Adipocyte (in vitro differentiated cells): ENCODE measurements at places on chromosomes 4 and X.
A peak's percentile ranks its signal among the peaks of the same experiment; 100 is the strongest.

GRCh38 chr4:52592287-52592686 lies 66.8 kb downstream of the USP46 start:
- DNase-seq: no peak

DNA sequence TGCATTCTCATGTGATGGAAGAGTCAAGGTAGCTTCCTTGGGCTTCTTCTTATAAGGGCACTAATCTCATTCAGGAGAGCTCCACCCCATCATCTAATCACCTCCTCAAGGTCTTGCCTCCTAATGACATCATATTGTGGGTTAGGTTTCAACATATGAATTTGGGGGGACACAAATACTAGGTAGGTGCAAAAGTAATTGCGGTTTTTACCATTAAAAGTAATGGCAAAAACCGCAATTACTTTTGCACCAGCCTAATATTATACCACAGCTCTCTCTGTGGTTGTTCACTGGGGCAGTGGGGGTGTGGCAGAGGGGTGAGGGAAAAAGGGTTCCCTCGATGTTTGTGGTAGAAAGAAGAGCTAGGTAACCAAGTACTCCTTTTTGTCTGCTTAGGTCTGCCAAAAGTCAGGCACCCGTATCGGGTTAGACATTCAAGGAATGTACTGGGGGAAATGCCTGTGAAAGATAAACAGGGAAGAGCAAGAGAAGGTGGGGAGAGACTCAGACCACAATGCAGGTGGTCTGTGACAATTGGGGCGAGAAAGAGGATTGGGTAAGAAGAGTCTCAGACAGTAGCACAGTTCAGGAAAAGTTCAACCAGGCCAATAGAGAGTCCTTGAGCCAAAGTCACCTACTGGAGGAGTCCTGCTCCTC lies 78.9 kb upstream of the MTM1 start:
- no peak for DNase-seq

- DNase-seq: no peak
These were observed 63.1 kb downstream of the RTL9 start for GRCh38 chrX:110421500-110422455.

- DNase-seq: no peak
These were observed 70.0 kb downstream of the MGST2 start for GRCh38 chr4:139735381-139736273.

DNA sequence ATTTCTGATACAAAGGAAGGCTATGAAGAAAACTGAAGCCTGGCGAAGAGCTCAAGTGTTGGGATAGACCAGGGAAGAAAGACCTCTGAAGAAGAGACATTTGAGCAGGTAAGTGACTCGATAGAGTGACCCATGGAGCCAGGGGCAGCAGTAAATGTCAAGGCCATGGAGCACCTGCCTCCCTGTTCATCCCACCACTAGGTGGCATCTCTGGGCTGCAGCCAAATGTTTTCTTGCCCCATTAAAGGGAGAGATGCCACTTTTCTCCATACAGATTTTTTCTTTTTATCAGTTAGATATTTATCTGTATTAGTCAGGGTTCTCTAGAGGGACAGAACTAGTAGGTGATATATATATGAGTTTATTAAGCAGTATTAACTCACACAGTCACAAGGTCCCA lies 4.9 kb upstream of the ZNF81 start:
- DNase-seq: peak; percentile 36

GRCh38 chr4:77204621-77205020 lies 47.6 kb downstream of the CCNG2 start:
- peak; percentile 5 for DNase-seq

GRCh38 chr4:106830879-106831278 lies 205.2 kb downstream of the DKK2 start:
- peak; percentile 6 for DNase-seq

- no peak for DNase-seq
These were observed 62.2 kb downstream of the HAUS3 start for GRCh38 chr4:2179717-2180116.

GRCh38 chrX:153882086-153882498 lies 3.9 kb downstream of the L1CAM start:
- DNase-seq: no peak

DNA sequence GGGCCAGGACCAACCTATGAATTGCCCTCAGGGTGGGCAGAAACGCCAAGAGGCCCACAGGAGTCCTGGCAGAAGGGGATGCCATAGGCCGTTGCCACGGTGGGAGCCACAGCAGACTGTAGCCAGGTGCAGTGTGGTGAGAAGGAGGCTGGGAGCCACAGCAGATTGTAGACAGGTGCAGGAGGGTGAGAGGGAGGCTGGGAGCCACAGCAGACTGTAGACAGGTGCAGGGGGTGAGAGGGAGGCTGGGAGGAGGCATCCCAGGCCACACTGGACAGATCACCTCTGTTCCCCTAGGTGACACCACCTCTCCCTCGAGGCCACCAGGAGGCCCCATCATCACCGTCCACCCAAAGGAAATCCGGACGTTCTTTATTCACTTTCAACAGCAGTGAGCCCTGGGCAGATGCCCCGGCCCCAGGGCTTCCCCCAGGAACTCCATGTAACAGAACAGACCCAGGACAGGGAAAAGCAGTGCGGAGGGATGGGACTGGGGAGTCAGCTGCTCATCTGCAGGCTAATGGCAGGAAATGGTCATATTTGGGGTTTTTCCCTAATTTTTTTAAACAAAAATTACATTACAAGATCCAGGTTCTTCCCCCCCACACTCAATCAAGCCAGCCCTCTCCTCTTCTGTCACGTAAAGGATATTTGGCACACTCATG lies 19.5 kb upstream of the MRFAP1 start:
- no peak for DNase-seq

DNA sequence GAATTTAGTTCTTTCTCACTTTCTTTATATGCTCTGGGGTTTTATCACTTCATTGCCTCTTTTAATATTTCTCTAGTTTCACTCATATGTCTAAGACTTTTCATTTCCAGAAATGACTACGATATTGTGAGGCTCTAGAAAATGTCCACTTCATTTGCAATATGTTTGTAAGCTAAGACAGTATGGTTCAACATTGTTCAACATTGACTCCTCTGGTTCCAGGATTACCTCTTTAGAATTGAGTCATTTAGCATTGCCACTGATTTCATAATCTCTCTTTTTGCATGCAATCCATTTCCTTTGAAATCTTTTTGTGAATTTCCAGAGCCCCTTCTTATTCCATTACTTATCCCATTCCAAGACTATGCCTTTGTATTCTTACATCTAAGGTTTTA lies 32.3 kb downstream of the BBS12 start:
- DNase-seq: peak; percentile 94

DNA sequence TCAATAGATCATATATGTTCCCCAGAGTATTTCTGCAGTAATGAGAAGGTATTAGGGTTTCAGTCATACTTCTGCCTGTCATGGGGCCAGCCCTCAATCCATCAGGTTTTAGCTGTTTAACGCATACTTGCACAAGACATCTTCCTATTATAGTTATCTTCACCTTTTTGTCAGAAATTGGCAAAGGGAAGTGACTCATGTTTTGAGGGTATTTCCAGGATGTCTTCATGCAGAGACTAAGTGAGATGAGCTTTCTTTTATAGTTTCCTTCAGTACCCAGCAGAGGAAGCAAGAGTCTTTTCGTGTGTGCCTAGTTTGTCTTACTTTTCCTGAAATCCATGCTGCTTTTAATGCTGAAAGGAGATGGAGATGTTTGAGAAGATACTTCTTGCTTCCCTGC lies 9.5 kb downstream of the CSTF2 start:
- DNase-seq: peak; percentile 10

- peak; percentile 45 for DNase-seq
These were observed 39.3 kb upstream of the WNK3 start for GRCh38 chrX:54397113-54397512.

- no peak for DNase-seq
These were observed 886.2 kb downstream of the ARAP2 start for GRCh38 chr4:35358001-35358584.

- no peak for DNase-seq
These were observed 160.2 kb downstream of the MAGEB5 start for GRCh38 chrX:26376037-26376708.

DNA sequence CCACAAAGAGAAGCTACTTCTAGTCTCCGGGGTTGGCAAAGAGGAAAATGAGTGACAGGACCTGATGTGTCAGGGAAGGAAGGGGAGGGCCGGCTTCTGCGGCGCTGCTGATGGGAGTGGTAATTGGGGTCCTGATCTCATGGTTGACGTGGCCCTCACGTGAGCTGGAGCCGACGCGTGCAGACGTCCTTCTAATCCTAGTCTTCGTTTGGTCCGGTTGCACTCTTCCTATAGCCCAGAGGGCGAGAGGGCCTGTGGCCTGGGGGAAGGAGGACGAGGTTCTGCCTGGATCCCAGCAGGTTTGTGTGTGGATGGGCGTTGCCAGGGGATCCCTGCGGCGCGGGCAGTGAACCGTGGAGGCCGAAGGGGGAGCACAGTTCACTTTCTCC lies at the start of gene ARMCX1:
Gene ARMCX1, plus strand, starts transcription at position 186 of the 389 bp plus-strand sequence. CDS start 2,384 bp downstream, outside the sequence.
- peak; percentile 68 for DNase-seq

DNA sequence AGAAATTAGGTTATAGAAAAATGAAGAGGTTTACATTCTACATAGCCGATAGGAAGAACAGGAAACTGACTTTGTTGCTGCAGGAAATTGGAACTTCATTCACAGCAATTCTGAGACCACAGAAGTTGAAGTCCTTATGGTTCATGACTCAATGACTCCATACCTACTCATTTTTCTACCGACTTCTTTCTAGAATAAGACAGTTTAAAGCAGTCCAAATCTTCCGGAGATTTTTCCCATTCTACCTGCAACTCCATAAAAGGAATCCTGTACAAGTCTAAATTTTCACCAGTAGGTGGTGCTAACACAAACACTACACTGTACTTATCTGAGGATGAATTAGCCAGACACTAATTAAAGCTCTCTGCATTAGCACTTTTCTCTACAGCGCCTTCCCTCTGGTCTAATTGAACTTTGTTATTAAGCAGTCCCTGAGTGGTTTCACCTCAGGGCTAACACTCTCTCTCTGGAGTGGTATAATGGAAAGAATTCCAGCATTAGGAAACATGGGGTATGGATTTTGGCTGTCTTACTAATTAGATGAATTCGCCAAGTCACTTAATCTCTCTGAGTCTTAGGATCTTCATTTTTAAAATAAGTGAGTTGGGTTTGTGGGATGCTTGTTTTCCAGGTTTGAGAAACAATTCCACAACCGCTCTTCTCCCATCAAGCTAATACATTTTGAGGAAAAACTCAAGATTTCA lies 167.9 kb downstream of the SMIM20 start:
- peak; percentile 79 for DNase-seq

- peak; percentile 53 for DNase-seq
These were observed 32.1 kb upstream of the GLRA2 start for GRCh38 chrX:14497184-14497666.

- DNase-seq: peak; percentile 19
These were observed 85.0 kb upstream of the FAM241A start for GRCh38 chr4:112060212-112060611.

DNA sequence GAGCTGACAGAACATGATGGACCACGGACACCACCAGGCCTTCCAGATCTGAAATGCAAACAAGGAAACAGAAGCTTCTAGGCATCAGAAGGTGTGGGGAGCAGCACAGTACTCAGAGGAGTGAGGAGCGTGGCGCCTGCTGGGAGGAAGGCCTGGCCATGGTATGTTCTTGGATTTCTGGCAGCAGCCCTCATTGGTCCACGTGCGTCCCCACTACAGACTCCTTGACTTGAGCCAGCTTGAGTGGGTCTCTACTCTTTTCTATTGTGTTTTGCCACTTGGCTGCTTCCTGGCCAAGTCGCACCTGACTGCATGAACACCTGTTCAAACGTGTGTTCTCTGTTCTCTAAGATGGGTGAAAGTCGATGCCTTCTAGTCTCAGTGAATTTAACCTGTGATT lies 18.0 kb downstream of the ZNF275 start:
- DNase-seq: no peak

- DNase-seq: no peak
These were observed 140.3 kb downstream of the INPP4B start for GRCh38 chr4:142705820-142706219.
